ENCODE measurements at places on chromosomes 11 and 22. TPM values are rescaled to one million over a fixed set of nuclear protein-coding genes. Genes with fewer than 3 reads are reported as not detected.

Gene SMC1B
- total RNA-seq, result not detected

Gene SBF2
- 16.7 TPM for total RNA-seq

GRCh38 chr11:19631712-19632498 lies 80.7 kb upstream of the NAV2 start:
- DNase-seq, result no peak

DNA sequence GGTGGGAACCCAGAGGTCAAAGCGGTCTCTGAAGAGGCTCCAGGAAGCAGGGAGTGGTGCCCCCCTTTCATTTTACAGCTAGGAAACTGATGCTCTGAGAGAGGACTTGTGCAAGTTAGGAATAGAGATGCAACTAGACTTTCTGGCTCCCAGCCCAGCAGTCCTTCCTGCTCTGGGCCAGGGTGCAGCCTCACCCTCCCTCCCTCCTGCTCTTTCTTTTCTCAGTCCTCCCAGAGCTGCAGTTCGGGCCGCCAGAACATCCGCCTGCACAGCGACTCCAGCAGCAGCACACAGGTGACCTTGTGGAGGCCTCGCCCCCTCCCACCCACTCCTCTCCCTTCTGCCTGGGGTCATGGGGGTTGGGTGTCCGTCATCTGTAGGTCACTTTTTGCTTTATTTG lies 51.5 kb downstream of the LHFPL7 start:
- peak; percentile 84 for DNase-seq

GRCh38 chr11:111548525-111548924 lies 8.0 kb downstream of the LAYN start:
- DNase-seq, result no peak

DNA sequence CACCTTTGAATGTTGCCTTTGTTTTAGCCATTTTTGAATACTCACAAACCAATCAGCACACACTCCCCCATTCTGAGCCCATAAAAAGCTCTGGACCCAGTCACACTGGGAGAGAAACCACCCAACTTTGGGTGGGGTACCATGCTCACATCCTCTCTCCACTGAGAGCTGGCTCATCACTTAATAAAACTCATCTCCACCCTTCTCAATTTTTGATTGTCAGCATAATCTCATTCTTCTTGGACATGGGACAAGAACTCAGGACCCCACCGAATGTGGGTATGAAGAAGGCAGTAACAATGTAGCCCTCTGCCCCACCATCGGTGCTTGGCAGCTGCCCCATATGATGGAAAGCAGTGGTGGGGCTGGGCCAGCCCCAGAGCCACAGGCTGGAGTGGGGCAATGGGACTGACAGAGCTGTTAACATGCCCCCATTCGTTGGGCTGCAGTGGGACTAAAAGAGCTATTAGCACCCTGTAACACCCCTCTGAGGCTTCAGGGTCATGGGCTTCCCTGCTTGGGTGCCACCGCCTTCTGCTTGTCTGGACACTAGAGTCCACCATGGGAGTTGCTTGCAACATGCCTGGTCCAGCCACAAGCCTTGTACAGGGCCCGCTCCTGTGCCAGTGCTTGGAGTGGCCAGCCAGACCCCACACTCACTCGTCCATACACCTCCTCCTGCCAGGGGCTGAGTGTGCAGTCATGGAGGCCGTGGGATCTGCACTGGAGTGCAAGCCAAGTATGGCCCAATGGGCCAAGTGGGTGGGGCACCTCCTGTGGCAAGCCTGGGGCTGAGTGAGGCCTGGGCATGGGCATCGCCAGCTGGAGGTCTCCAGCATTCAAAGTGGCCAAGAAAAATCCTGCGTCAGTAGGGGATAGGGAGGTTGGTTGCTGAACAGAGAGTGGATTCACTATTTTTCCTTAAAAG lies 471.1 kb downstream of the TBC1D22A start:
- no peak for DNase-seq

GRCh38 chr22:39932918-39933649 lies 27.1 kb upstream of the TMA7B start:
- DNase-seq, result no peak
